Stimulated activated CD4-positive, alpha-beta T cell treated with anti-CD3 and anti-CD28 coated beads, Interleukin-1b, Interleukin-23, amount 100 ng/mL, for 24 hours (primary cell): ENCODE measurements at places on chromosomes 2 and 18.

- no peak for DNase-seq
Observed at GRCh38 chr2:237096201-237096600, 10.5 kb downstream of the COPS8 start.

GRCh38 chr18:66676699-66677098 lies 72.8 kb upstream of the CDH19 start:
- no peak for DNase-seq

DNA sequence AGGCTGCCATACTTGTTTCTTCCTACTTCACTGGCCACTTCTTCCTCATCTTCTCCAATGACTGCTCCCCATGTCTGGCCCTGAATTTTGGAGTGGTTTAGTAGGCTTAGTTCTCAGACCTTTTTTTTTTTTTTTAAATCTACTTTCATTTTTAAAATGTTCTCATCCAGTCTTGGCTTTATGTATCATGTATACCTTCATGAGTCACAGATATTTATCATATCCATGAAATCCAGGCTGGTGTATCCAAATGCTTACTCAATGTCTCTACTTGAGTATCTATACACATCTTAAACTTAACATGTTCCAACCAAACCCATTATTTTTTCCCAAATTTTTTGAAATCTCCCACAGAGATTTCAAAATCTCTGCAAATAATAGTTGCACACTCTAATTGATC lies 26.3 kb upstream of the CFAP36 start:
- no peak for DNase-seq

GRCh38 chr2:68483011-68483410 lies 15.6 kb downstream of the APLF start:
- no peak for DNase-seq

- no peak for DNase-seq
Observed at GRCh38 chr18:63820694-63821093, 45.5 kb downstream of the SERPINB7 start.

DNA sequence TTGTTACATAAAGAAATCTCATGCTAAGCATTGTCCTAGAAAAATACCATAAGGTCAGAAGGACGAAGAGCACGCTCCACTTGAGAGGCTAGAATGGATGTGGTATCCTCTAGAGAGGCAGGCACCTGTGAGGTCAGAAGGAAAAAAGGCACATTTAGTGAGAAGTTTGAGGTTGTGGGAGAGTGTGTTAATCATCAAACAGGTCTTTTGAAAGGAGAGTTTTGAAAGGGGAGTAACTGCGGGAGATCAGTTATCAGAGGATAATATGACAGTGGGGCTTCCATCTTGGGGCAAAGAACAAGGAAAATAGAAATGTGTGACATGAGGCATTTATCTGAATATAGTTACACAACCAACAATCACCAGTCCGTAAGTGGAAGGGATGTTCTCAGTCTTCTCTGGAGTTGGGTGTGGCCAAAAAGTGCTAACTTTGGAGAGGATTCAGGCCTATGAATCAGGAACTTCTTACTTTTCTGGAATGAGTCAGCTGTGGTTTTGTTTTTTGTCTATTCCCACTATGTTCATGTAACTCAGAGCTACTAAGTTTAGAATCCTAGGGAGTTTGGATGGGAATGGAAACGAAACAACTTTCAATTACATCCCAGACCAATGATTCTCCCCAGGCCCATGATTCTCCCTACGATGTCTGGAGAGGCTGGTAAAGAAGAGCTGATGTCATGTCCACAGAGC lies 451.4 kb upstream of the ST6GAL2 start:
- no peak for DNase-seq

DNA sequence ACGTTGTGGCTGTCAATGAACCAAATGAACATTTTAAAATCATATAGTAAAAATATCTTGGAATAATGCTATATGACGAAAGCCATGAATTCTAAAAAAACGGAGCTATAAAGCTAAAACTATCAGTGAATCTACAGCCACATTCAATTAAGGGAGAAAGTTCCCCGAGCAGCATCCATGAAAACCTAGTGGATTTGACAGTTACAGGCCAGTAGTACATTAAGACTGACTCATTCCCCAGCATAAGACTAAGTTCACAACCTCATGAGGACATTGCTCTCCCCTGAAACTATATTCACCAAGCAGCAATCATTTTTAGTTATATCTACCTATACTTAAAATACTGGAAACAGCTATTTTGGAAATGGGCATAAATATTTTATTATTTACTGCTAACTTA lies 36.6 kb downstream of the KIDINS220 start:
- DNase-seq = no peak

DNA sequence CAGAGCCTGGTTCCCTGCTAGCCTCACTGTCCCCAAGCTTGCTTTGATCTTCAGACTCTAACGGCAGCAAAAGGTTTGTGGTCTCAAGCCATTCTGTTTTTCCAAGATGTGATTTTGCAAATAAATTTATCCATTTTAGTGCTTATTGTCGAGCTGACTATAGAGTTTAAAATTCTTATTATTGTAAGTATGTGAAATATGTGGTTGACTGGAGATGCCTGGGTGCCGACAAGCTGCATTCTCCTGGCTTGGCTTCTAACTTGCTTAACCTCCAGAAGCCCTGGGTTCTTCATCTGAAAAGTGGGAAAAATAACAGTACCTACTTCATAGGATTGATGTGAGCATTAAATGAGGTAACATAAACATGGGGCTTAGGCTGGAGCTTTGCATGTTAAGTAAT lies 9.9 kb upstream of the EDAR start:
- DNase-seq = no peak

DNA sequence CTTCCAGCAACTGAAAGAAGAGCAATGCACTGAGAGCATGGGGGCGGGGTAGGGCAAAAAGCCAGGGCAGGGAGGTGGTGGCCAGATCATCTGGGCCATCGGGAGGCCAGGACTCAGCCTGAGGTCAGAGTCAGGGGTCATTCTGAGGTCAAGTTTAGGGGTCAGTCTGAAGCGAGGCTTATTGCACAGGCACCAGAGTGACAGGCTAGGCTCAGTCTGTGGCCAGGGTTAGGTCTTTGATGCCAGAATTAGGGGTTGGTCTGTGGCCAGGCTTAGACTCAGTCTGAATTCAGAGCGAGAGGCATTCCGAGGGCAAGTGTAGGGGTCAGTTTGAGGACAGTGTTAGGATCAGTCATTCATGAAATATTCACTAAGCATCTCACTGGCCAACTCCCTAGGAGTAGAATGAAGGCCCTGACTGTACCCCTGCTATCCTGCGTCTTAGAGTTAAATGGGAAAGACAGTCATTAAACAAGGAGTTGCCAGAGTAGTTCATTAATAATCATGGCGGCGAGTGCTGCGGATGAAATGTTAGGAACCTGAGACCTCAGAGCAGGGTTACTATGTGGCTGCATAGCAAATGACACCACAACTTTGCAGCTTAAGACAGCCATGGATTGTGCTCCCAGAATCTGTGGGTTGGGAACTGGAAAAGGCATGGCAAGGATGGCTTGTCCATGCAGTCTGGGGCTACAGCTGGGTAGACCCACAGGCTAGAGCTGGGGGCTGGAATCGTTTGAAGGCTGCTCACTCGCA lies 198.7 kb downstream of the CYP26B1 start:
- DNase-seq = no peak

DNA sequence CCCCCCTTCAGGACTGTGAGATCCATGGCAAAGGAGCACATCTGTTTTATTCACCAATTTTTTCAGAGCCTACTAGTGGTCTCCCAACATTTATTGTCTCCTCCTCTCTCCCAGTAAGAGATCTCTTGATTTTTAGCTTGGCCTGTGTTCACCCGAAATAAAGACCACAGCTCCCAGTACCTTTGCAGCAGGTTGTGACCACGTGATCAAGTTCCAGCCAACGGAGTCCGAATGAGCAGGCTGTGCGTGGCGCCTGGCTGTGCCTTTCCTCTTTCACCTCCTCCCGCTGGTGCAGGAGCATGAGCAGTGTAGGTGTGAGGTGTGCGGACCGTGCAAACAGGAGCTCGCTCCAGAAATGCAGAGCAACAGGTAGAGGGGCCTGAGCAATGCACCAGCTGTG lies 143.6 kb upstream of the GLI2 start:
- DNase-seq = no peak

DNA sequence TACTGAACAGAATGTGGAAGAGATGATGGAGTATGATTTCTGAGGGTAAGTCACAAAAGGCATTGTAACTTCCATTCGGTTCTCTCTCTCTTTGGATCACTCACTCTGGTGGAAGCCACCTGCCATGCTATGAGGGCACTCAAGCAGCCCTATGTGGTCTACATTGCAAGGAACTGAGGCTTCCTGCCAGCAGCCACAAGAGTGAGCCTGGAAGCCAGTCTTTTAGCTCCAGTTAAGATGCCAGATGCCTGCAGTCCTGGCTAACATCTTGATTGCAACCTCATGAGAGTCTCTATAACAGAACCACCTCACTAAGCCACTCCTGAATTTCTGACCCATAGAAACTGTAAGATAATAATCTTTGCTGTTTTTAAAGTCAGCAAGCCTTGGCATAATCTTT lies 935.7 kb downstream of the LRP1B start:
- DNase-seq = no peak

DNA sequence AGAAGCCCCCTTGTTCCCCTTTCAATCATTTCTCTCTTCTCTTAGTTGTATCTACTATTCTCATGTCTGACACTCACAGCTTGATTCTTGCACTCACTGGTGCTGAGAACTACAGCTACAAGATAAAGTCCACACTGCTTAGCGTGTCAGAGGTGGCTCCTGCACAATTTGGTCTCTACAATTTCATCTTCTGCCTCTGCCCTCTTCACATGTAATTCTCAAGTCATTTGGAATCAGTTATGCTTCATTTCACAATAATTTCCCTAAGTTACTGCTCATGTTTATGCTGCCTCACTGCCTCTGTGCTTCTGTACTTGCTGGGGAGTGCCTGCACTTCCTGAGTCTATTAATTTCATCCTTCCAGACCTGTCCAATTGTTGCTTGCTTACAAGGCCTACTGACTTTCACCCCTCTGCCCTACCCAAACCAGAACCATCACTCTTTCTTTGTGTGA lies 11.6 kb upstream of the NAB1 start:
- no peak for DNase-seq

- no peak for DNase-seq
Observed at GRCh38 chr2:197239434-197239833, 71.1 kb downstream of the ANKRD44 start.

- no peak for DNase-seq
Observed at GRCh38 chr18:13245481-13246000, 27.0 kb downstream of the LDLRAD4 start.

GRCh38 chr2:17416884-17417391 lies 101.3 kb downstream of the RAD51AP2 start:
- no peak for DNase-seq

GRCh38 chr18:57073501-57074187 lies 73.2 kb upstream of the BOD1L2 start:
- DNase-seq = no peak

DNA sequence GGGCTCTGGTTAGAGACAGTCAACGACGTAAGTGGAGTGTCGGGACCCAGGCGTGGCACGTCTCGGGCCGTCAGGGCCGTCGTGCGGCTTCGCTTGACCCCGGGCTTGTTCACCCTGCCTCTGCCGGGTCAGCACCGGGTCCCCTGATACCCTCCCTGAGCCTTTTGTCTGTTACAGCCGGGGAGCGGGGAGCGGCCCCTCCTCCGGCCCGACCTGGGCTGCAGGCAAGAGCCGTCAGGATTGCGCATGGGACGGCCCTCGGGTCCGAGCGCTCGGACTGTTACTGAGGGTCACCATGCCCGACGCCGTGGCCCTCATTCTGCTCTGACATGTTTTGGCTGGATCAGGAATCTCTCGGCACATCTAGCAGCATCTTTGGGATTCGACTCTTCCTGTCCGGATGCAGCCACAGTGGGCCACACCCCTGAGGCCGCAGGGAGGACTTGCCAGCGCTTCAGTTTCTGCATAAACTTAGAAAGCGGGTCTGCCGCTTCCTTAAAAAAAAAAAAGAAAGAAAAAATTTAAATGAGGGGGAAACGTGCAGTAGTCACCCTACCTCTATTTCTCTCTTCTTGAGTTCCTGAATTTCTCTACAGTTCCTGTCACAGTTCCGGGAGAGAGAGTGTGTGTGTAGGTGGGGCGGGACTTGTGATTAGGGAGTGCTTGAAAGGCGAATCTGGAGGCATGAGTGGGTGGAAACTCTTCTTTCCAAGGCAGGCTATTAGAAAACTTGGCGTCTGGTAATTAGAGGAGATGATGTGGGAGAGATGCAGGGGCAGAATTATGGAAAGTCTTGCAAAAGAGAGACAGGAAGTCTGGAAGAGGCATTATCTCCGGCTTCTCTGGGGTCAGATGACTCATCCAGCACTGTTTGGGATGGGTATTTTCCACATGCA lies 909 bp downstream of the TMEM87B start:
- no peak for DNase-seq

- DNase-seq = peak; percentile 68
Observed at GRCh38 chr2:24920098-24920808, at the start of gene ADCY3. Gene ADCY3, minus strand, starts transcription at chr2:24920237. Its CDS starts 1,250 bp downstream, at chr2:24918987.

- no peak for DNase-seq
Observed at GRCh38 chr2:211281430-211282073, 725.2 kb downstream of the CPS1 start.

- DNase-seq = no peak
Observed at GRCh38 chr18:45009756-45010155, 329.1 kb downstream of the SETBP1 start.

GRCh38 chr2:220144411-220144810 lies 517.0 kb downstream of the SLC4A3 start:
- no peak for DNase-seq

- DNase-seq = no peak
Observed at GRCh38 chr2:25411753-25412152, 70.0 kb upstream of the DNMT3A start.

GRCh38 chr18:79818036-79818435 lies 20.3 kb downstream of the KCNG2 start:
- no peak for DNase-seq

DNA sequence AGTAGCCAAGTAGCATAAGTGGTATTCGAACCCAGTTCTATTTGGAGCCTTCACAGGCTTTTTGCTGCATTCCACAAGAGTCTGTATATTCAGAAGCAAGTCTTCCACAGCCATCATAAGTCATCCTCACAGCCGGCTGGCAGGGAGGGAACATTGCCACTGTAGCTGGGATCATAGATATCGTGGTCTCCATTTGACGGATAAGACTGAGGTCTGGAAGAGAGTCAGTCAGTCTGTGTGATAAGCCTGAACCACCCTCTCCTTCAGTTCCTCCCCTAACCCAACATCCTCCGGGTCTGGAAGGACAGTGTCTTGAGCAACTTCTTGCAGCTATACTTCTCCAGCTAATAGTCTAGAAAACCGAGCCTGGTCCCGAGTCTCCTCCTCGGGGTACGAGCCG lies 17.0 kb upstream of the C1QL2 start:
- DNase-seq = no peak

GRCh38 chr2:143347901-143348414 lies 218.7 kb downstream of the ARHGAP15 start:
- no peak for DNase-seq

- DNase-seq = no peak
Observed at GRCh38 chr18:77522051-77522675, 272.5 kb downstream of the GALR1 start.

DNA sequence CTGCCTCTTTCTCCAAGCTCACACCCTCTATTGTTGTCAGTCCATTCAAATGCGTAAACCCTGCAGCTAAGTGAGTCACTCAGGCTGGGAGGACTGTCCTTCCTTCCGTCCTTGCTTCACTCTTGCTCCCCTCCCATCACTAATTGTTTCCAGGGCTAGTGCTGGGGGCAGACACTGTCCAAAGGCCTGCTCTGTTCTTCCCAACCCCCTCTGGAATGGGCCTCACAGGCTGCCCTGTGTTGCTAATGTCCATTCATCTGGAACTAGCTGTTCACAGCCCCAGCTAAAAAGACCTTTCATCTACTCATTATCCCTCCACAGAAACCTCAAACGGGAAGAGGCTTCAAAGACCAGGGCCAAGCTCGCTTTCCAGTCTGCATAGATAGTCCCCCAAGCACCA lies 31.9 kb upstream of the NRP2 start:
- no peak for DNase-seq
